ENCODE measurements at places on chromosomes 11 and 22.

GRCh38 chr11:5229796-5230195 is 2.9 kb upstream of the HBB start:
- no peak for DNase-seq
- no peaks in the 10 kb centered on the region for H3K36me3 ChIP-seq
- no peak overlapping the region for H3K27ac ChIP-seq
- H3K4me3 ChIP-seq, result no peak overlapping the region

DNA sequence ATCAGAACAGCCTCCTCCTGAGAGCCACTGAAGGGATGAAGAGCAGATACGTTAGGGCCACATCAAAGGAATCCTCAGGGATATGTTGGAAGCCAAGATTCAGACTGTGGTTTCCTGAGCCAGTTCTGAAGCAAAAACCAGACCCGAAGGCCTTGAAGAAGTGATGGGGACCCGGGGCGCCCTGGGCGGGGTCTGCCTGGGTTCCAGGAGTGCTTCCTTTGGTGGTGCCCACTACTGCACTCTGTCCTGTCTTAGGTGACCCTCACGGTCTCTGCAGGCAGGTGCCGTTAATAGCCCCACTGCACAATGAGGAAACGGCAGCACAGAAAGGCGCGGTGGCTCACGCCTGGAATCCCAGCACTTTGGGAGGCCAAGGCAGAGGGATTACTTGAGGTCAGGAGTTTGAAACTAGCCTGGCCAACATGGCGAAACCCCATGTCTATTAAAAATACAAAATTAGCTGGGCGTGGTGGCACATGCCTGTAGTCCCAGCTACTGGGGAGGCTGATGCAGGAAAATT is 12.9 kb upstream of the SH3BP1 start:
- H3K36me3 ChIP-seq, result no peaks in the 10 kb centered on the region
- H3K4me3 ChIP-seq, result no peak overlapping the region
- no peak for DNase-seq
- H3K27ac ChIP-seq, result peak overlapping the region; percentile 87

GRCh38 chr11:37946155-37946766 is 1348.2 kb upstream of the RAG2 start:
- no peaks in the 10 kb centered on the region for H3K36me3 ChIP-seq
- no peak for DNase-seq

GRCh38 chr11:1748636-1749394 is 1.6 kb downstream of the IFITM10 start:
- H3K36me3 ChIP-seq, result no peaks in the 10 kb centered on the region
- peaks cover 10% of the 10 kb centered on the region for H3K4me1 ChIP-seq
- H3K27me3 ChIP-seq, result no peaks in the 10 kb centered on the region
- no peak for DNase-seq
- H3K27ac ChIP-seq, result no peak overlapping the region
- no peak overlapping the region for H3K4me3 ChIP-seq

- H3K27ac ChIP-seq, result peak overlapping the region; percentile 85
- H3K27me3 ChIP-seq, result no peaks in the 10 kb centered on the region
- no peaks in the 10 kb centered on the region for H3K36me3 ChIP-seq
- no peaks in the 10 kb centered on the region for H3K4me1 ChIP-seq
- no peak overlapping the region for H3K4me3 ChIP-seq
These were observed 1.7 kb downstream of the USP35 start for GRCh38 chr11:78190374-78190773.

GRCh38 chr11:60700689-60701468 is 1.5 kb downstream of the MS4A8 start:
- H3K4me3 ChIP-seq, result no peak overlapping the region
- H3K36me3 ChIP-seq, result no peaks in the 10 kb centered on the region
- DNase-seq, result no peak
- H3K4me1 ChIP-seq, result no peaks in the 10 kb centered on the region
- no peak overlapping the region for H3K27ac ChIP-seq

DNA sequence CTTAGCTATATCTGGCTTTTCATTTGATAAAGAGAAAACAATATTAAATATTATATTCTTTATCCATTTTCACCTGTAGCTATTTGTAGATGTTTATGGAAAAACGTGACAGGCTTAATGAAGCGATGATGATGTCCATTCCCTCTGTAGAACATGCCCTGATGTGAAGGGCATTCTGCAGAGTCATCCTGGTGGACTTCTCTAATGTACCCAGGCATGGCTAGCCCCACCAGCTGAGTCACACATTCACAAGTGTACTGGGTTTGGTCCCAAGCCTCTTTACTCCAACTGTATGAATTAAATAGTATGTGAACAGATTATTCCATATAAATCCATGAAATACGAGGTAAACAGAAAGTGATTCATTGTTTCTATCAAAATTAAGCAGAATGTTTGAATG is 139.3 kb downstream of the CADM1 start:
- DNase-seq, result no peak
- H3K4me1 ChIP-seq, result no peaks in the 10 kb centered on the region
- H3K27me3 ChIP-seq, result no peaks in the 10 kb centered on the region
- no peaks in the 10 kb centered on the region for H3K36me3 ChIP-seq

DNA sequence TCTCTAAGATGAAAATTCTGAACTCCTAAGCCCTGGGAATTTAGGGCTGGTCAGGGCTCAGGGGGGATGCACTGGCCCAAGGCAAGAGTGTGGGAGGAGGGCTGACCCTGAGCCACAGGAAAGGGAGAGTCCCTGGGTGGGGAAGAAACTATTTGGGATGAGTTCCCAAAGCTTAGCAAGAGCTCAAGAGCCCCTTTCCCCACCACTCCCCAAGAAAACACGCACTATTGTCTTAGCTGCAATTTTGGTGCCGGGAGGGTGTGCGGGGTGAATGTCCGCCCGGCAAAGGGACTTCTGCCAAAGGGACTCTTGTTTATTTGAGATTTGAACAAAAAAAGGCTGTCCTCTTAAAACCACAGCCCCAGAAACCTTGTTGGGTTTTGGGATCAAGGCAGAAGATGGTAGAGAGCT is 37.0 kb downstream of the KIAA1671 start:
- no peak for DNase-seq
- H3K4me3 ChIP-seq, result no peak overlapping the region
- no peaks in the 10 kb centered on the region for H3K36me3 ChIP-seq
- H3K27ac ChIP-seq, result peak overlapping the region; percentile 79

- H3K27me3 ChIP-seq, result no peaks in the 10 kb centered on the region
- H3K4me1 ChIP-seq, result no peaks in the 10 kb centered on the region
- H3K27ac ChIP-seq, result no peak overlapping the region
- no peaks in the 10 kb centered on the region for H3K36me3 ChIP-seq
- no peak overlapping the region for H3K4me3 ChIP-seq
These were observed 349.2 kb downstream of the CASP12 start for GRCh38 chr11:104549019-104549418.

DNA sequence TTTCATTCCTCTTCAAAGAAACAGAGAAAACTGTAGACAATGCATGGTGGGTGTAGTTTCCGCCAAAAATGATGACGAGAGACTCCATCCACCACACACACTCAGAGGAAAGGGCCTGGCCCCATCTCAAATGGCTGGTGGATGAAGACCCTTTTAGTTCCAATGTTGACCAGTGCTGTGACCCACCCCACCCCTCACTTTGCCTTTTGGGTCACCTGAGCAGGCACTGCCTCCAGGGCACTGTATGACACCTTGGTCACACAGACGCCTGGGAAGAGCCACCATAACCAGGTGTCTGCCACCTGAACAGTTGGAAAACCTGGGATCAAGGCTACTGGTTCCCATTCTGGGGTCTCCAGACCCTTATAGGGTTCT is 121.3 kb downstream of the MPPED1 start:
- no peak for DNase-seq
- H3K4me1 ChIP-seq, result no peaks in the 10 kb centered on the region
- no peak overlapping the region for H3K27ac ChIP-seq

DNA sequence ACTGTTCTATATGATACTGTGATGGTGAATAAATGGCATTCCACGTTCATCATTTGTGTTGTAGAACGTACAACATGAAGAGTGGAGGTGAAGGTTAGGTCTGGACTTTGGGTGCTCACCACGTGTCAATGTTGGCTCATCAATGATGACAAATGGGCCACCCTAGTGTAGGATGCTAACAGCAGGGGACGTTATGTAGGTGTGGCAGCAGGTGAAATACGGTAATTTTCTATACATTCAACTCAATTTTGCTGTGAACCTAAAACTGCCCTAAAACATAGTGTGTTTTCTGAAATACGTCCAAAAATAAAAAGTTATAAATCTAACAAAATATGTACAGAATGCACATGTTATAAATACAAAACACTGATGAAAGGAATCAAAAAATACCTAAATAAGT is 6.2 kb downstream of the KRTAP5-6 start:
- H3K4me1 ChIP-seq, result no peaks in the 10 kb centered on the region
- DNase-seq, result no peak
- no peaks in the 10 kb centered on the region for H3K36me3 ChIP-seq
- H3K4me3 ChIP-seq, result no peak overlapping the region
- H3K27me3 ChIP-seq, result no peaks in the 10 kb centered on the region

GRCh38 chr11:125514336-125515101 is 18.5 kb upstream of the FEZ1 start:
- no peak for DNase-seq
- H3K4me1 ChIP-seq, result no peaks in the 10 kb centered on the region
- no peaks in the 10 kb centered on the region for H3K27me3 ChIP-seq
- no peak overlapping the region for H3K27ac ChIP-seq

DNA sequence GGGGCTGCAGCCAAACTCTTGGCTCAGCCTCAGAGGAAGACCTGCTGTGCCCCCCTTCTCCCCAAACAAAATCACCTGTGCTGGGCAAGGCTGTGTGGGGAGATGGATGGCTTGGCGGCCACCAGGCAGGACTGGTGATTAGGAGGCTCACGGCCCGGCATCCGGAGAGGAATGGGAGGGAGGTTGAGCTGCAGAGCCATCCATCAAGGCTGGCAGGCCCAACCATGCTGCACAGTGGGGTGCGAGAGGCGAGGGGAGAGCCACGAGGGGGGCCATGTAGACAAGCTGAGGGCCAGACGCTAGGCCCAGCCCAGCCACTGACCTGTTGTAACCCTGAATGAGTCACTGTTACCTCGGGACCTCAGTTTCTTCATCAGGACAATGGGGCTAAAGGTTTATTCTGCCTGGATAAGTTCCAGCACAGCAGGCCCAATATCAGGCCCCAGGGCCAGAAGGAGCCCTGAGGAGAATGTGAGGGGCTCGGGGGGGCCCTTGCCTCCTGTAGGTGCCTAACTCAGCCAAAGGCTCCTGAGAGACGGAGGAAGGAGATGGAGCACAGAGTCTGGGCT is 18.2 kb downstream of the PDE2A start:
- H3K27me3 ChIP-seq, result no peaks in the 10 kb centered on the region
- H3K4me3 ChIP-seq, result no peak overlapping the region
- no peaks in the 10 kb centered on the region for H3K4me1 ChIP-seq
- no peak for DNase-seq
- no peaks in the 10 kb centered on the region for H3K36me3 ChIP-seq

DNA sequence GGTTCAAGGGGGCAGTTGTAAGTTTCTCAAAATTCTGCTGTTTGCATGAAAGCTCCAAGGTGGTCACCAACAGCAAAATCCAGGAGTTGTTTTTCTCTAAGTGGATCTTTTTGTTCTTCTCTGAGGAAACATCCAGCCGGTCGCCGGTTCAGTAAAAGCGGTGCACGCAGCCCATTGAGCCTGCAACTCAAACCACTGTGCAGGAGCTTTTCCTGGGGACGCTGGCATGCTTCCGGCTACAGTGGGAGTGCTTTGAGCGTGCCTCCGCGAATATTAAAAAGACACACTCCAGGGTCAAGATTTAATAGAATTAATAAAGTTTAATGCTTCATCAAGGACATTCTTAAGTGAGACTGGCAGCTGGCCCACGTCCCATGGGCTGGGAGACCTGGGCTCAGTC is 25.4 kb downstream of the IGF2 start:
- H3K27me3 ChIP-seq, result no peaks in the 10 kb centered on the region
- no peaks in the 10 kb centered on the region for H3K36me3 ChIP-seq
- H3K4me1 ChIP-seq, result no peaks in the 10 kb centered on the region

- DNase-seq, result no peak
- no peak overlapping the region for H3K4me3 ChIP-seq
- H3K27ac ChIP-seq, result no peak overlapping the region
- H3K36me3 ChIP-seq, result no peaks in the 10 kb centered on the region
These were observed 31.8 kb downstream of the TPBGL start for GRCh38 chr11:75272391-75272790.

GRCh38 chr11:48003926-48004325 is 23.6 kb downstream of the PTPRJ start:
- no peak overlapping the region for H3K4me3 ChIP-seq
- H3K27ac ChIP-seq, result no peak overlapping the region
- H3K27me3 ChIP-seq, result no peaks in the 10 kb centered on the region

DNA sequence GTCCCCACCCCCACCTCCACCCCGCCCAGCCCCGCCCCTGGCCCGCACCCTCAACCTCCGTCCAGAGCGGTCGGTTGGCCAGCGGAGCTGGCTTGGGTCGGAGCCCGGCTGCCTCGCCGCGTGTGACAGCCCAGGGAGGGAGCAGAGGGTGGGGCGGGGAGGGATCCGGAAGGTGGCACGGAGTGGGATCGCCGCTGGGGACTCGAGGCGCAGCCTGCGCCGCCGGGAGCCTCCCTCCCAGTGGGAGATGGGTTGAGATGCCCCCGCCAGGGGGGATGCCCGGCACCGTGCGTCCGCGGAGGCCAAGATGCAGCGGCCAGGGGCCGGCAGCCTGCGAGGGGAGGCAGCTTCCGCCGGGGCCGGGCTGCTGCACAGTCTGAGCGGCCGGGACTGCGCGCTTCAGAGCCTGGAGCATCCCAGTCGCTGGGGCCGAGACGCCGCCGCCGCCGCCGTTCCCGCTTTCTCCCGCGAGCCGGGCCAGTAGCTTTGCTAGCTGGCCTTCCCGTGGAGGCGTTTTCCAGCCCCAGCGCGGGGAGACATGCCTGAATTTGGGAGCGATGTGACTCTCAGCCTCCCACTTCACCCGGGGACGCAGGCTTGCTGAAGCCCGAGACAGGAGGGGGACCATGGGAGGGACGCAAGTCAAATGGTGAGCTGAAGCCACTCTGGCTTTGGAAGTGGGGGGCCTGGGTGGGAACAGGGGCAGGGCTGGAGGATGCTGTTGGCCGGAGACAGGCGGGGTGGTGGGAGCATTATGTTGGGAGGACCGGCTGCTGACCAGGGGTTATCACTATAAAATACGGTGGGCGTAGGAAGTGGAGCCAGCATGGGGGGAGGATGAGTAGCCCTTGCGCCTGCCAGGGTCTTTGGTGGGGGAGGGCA is 40.2 kb downstream of the DIXDC1 start:
- peak overlapping the region; percentile 76 for H3K4me3 ChIP-seq
- peak; percentile 68 for DNase-seq
- H3K27me3 ChIP-seq, result no peaks in the 10 kb centered on the region
- peaks cover 7% of the 10 kb centered on the region for H3K4me1 ChIP-seq
- no peaks in the 10 kb centered on the region for H3K36me3 ChIP-seq

- no peak overlapping the region for H3K4me3 ChIP-seq
- no peaks in the 10 kb centered on the region for H3K27me3 ChIP-seq
- H3K4me1 ChIP-seq, result peaks cover 13% of the 10 kb centered on the region
These were observed 108.7 kb downstream of the MICAL3 start for GRCh38 chr22:17915676-17916075.

- no peaks in the 10 kb centered on the region for H3K27me3 ChIP-seq
- no peaks in the 10 kb centered on the region for H3K4me1 ChIP-seq
- no peak for DNase-seq
- no peaks in the 10 kb centered on the region for H3K36me3 ChIP-seq
- H3K4me3 ChIP-seq, result no peak overlapping the region
- H3K27ac ChIP-seq, result no peak overlapping the region
These were observed 23.1 kb downstream of the CSF2RB start for GRCh38 chr22:36936362-36937116.

- no peaks in the 10 kb centered on the region for H3K27me3 ChIP-seq
- H3K4me3 ChIP-seq, result no peak overlapping the region
- H3K27ac ChIP-seq, result peak overlapping the region; percentile 81
- no peak for DNase-seq
These were observed 11.2 kb upstream of the TUB start for GRCh38 chr11:8069771-8070170.
